Trophoblast cell (in vitro differentiated cells and primary cell): ENCODE measurements at places on chromosomes 7 and 10.

- no peak for DNase-seq
- no peak overlapping the region for H3K27ac ChIP-seq
- H3K36me3 ChIP-seq, result no peaks in the 10 kb centered on the region
- no peak overlapping the region for H3K4me3 ChIP-seq
- H3K4me1 ChIP-seq, result no peaks in the 10 kb centered on the region
Measured at GRCh38 chr10:87618566-87619423, 40.9 kb upstream of the PAPSS2 start.

DNA sequence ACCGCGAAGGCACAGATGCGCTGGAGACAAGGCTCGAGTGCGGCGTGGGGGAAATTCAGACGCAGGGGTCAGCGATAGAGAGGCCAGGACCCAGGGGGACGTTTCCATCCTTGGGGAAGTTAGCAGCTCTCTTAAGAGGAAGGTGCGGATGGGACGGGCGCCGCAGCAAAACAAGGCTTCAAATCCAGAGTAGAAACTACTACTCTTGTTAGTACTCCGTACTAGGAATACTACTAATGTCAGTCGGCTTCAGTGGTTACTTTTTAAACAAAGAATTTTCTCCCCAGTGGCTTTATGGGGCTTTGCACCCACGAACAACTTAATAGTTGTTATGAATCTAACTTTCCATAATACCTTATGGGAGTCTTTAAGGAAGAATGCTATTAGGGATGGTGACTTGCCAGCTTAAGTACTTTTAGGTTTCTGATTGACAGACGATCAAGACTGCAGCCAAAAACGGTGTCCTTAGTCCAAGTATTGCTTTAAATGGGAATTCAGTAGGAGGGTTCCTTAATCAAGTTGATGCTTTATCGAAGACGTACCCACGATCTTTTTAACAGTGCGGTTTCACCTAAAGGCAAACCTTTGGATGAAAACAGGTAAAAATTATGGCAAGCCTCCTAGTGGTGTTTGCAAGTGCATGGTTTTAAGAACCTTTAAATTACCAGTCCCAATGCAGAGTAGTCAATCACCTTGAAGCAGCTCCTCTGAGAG is 812 bp upstream of the IDE start:
- no peaks in the 10 kb centered on the region for H3K4me1 ChIP-seq
- H3K4me3 ChIP-seq, result no peak overlapping the region
- H3K27ac ChIP-seq, result peak overlapping the region; percentile 98
- H3K36me3 ChIP-seq, result no peaks in the 10 kb centered on the region

- no peaks in the 10 kb centered on the region for H3K4me1 ChIP-seq
- no peaks in the 10 kb centered on the region for H3K27me3 ChIP-seq
- H3K27ac ChIP-seq, result no peak overlapping the region
- no peaks in the 10 kb centered on the region for H3K36me3 ChIP-seq
- H3K4me3 ChIP-seq, result no peak overlapping the region
- no peak for DNase-seq
Measured at GRCh38 chr7:110317541-110318265, 773.2 kb upstream of the LRRN3 start.

GRCh38 chr7:148537435-148537834 is 53.1 kb upstream of the C7orf33 start:
- no peak overlapping the region for H3K4me3 ChIP-seq
- H3K27ac ChIP-seq, result no peak overlapping the region
- DNase-seq, result no peak

DNA sequence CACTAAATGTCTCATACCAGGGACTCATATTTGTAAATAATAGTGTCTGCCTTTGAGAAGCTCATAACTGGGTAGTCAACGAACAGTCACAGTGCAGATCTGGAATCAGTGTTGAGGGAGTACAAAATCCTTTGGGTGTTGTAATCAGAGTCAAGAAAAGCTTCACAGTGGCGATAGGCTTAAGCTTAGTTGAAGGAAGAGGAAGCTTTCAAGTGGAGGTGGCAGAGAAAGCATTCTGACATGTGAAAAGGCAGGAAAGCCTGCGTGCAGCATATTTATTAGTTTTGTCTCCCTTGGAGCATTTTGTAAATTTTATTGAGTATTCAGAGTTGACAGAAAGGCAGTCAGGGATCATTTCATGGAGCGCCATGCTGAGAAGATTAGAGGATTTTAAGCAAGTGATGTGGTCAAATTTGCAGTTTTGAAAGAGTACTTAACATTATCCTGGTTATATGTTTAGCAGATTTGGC is 104.9 kb downstream of the ADK start:
- no peak overlapping the region for H3K4me3 ChIP-seq
- no peak for DNase-seq
- H3K27ac ChIP-seq, result no peak overlapping the region
- peaks cover 2% of the 10 kb centered on the region for H3K4me1 ChIP-seq
- H3K27me3 ChIP-seq, result no peaks in the 10 kb centered on the region

DNA sequence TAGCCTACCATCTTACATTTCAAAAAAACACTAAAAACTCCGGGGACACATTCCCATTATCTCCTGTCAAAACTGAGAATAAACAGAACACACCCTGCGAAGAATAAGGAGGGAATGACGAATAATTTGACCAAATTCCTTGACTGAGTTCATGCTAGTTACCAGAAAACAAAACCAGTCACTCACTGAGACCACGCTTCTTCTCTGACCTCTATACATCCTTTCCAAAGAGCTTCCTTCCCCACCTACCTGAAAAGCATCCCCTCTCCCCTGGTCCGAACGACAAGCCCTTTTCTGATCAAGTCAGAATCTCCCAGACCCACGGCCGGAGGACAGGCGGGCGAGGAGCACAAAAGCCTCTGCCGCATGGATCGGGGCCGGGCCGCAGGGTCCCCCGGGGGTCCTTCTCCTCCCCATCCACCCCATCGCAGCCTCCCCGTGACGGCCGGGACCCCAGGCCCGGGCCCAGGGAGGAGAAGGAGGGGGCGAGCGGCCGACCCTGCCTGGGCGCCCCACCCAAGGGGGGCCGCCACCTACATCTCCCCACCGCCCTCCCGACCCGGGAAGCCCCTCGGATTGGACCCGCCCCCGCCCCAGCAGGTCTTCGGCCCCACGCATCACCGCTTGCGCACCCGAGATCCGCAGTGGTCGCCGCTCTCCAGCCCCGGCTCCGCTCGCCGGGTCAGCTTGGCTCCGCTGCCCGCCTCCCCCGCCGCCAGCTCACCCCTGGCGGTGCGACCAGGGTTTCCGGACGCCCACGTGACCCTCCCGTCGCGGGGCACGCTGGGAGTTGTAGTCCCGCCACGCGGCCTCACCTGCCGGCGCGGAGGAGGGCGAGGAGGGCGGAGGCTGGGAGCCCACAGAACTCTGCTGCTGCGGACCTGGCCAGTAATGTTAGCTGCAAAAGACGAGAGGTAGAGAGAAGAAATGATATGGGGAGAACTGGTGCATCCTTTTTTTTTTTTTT is at the start of gene SLC37A3:
Gene SLC37A3, minus strand, starts transcription at position 747 of the 967 bp plus-strand sequence. CDS start 16,004 bp downstream, outside the sequence.
- H3K4me1 ChIP-seq, result peaks cover 4% of the 10 kb centered on the region
- H3K27me3 ChIP-seq, result no peaks in the 10 kb centered on the region
- DNase-seq, result peak; percentile 94
- peaks cover 3% of the 10 kb centered on the region for H3K36me3 ChIP-seq
- peak within 1 kb of the TSS; percentile 96 for H3K4me3 ChIP-seq
- H3K27ac ChIP-seq, result peak within 1 kb of the TSS; percentile 78

- no peak overlapping the region for H3K27ac ChIP-seq
- no peak for DNase-seq
- H3K36me3 ChIP-seq, result no peaks in the 10 kb centered on the region
- H3K4me3 ChIP-seq, result no peak overlapping the region
Measured at GRCh38 chr7:11612737-11613136, 219.3 kb downstream of the THSD7A start.
